T-helper 1 cell treated with Interleukin-12 subunit alpha and Interleukin-12 subunit beta and Interleukin-4 antibody, amounts not matched to agents 30 ng/mL and 1 ng/mL, for 36 hours (primary cell): ENCODE measurements at places on chromosomes 7 and 10. TPM values are rescaled to one million over a fixed set of nuclear protein-coding genes. Genes with fewer than 3 reads are reported as not detected.

The ATP6V0E2 gene
- 62.9 and 63.6 TPM in 2 replicates for total RNA-seq

The ZNF800 gene
- 41.1 and 47.1 TPM in 2 replicates for total RNA-seq

The SHH gene
- total RNA-seq, result not detected in 2 replicates

The OPN1SW gene
- total RNA-seq, result not detected in 2 replicates

The NKX1-2 gene
- not detected in 2 replicates for total RNA-seq

The PKD1L1 gene
- total RNA-seq, result 0.07 and 0.12 TPM in 2 replicates

The EVX1 gene
- total RNA-seq, result not detected in 2 replicates

The LIPJ gene
- 0.10 TPM in 1 of 2 replicates, not detected in the other for total RNA-seq

The ZNF12 gene
- 21.9 and 24.3 TPM in 2 replicates for total RNA-seq

The DLG5 gene
- total RNA-seq, result 5.6 and 7.0 TPM in 2 replicates

The GIMAP2 gene
- total RNA-seq, result 95.5 and 101 TPM in 2 replicates
